ENCODE measurements at places on chromosomes 3 and 15.

- DNase-seq: no peak
Measured at GRCh38 chr3:48196611-48197010, 8.4 kb upstream of the CDC25A start.

DNA sequence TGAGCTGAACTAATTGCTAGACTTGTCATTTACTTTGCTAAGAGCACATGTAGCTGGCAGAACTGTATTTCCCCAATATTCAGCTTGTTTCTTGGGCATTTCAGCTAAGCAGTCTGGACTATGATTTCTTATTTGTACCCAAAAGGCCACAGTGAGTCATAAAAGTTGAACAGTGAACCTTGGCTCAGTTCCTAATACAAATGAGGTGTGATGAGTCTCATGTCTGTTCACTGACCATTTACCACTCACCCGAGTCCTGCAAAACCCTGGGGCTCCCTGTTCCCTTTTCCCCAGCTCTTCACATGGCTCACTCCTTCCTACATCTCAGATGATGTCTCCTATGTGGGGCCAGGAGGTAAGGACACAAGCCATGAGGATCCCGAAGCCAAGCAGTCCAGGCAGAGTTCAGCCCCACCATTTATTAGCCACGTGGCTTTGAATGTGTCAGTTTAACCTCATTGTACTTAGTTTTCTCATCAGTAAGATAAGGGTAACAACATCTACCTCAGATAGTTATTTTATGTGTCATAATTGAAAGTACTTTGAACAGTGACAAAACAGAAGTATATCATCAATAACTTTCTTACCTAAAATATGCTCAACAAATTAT lies 239.3 kb downstream of the IL5RA start:
- no peak for DNase-seq

DNA sequence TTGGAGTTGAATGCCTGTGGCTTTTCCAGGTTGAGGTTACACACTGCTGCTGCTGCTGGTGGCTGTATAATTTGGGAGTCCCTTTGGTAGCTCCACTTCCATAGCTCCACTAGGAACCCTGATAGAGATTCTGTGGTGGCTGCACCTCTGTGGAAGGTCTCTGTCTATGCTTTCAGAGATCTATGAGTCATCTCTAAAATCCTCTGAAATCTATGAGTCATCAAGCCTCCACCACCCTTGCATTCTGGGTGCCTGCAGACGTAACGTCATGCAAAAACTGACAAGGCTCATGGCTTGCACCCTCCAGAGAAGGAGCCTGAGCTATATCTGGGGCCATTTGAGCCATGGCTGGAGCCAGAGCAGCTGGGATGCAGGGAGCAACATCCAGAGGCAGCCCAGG lies 1037.0 kb upstream of the CFAP20DC start:
- no peak for DNase-seq

GRCh38 chr3:175655351-175655750 lies 796.2 kb downstream of the NAALADL2 start:
- no peak for DNase-seq

DNA sequence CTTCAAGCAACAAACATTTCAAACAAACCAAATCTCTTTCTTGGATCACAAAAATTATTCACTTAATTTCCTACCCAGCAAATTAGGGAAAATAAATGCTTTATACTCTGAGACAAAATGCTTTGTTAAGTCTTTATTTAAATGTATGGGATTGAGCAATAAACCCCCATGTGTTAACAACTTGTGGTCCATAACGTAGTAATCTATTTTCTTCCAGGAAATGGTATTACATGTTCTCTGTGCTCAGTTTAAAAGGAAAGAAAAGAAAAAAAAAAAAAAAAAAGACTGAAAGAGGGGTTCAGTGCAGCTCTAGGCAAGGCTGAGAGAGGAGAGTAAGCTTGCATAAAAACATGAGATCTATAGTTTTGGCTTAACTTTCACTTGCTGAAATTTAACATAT lies 102.3 kb downstream of the PIK3CB start:
- no peak for DNase-seq

DNA sequence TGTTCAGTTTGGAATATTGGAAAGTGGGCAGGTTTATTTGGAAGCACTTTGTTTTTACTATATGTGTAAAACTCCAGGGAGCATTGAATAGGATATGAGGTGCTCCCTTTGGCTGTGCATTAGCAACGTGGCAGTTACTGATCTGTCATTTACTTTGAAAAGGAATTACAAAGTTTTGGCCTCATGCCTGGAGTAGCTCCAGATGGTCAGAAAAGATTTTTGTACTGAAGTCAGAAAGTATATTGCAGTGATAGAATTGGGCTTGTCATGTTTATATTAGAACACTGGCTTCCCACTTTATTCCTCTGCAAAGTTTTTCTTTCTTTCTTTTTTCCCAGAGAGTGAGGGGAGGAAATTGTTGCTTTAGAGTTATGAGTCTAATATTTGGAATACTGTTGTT lies 26.1 kb downstream of the FNDC3B start:
- no peak for DNase-seq

- peak; percentile 35 for DNase-seq
Measured at GRCh38 chr3:31533169-31534064, 692 bp downstream of the STT3B start.

DNA sequence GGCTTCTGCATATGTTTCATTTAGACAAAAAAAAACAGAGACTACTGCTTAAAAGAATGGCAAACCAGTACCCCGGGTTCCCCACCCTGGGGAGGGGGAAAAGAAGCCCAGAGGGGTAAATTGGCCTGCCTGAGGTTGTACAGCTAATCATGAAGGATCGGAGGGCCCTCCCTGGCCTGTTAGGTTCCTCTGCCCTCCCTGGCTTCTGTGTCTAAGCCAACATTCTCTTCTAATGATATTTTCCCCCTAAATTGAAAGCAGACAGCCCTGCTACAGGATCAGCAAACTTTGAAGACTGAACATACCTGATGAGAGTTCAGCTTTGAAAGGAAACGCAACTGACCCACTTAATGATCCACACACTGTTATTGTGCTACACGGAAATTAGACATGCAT lies 2.5 kb downstream of the ARHGAP31 start:
- no peak for DNase-seq

- no peak for DNase-seq
Measured at GRCh38 chr3:20108869-20109268, 68.6 kb downstream of the KAT2B start.
